Stimulated activated CD4-positive, alpha-beta T cell treated with anti-CD3 and anti-CD28 coated beads, Interleukin-2, amount 100 ng/mL, for 4 hours (primary cell): ENCODE measurements at places on chromosomes 3 and 15.

- no peak for DNase-seq
Observed at GRCh38 chr3:123745184-123745855, 138.8 kb downstream of the MYLK start.

DNA sequence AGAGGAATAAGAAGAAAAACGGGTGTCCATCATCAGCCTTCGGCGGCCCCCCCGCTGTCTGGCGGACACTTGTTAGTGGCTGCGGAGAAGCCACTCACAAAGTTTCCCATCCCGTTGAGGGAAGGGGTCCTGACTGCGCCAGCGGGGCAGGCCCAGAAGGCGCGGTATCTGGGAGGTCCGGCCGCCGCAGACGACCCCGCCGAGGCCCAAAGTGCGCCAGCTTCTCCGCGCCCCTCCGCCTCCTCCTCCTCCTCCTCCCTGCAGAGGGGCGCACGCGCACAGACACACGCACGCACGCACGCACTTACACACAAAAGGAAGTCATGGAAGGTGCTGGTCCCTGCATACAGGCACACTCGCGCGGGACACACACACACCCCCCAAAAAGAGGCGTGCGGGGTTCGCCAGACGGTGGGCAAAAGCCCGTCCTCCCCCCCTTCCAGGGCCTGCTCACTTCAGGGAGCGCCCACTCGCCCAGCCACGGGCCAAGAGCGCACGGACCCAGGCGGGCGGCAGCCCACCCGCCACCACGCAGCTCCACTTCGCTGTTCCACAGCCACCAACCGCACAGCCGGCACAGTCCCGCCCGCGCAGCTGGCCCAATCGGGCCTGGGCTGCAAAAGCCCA, 18.0 kb downstream of the ZNF148 start:
- DNase-seq = peak; percentile 48

DNA sequence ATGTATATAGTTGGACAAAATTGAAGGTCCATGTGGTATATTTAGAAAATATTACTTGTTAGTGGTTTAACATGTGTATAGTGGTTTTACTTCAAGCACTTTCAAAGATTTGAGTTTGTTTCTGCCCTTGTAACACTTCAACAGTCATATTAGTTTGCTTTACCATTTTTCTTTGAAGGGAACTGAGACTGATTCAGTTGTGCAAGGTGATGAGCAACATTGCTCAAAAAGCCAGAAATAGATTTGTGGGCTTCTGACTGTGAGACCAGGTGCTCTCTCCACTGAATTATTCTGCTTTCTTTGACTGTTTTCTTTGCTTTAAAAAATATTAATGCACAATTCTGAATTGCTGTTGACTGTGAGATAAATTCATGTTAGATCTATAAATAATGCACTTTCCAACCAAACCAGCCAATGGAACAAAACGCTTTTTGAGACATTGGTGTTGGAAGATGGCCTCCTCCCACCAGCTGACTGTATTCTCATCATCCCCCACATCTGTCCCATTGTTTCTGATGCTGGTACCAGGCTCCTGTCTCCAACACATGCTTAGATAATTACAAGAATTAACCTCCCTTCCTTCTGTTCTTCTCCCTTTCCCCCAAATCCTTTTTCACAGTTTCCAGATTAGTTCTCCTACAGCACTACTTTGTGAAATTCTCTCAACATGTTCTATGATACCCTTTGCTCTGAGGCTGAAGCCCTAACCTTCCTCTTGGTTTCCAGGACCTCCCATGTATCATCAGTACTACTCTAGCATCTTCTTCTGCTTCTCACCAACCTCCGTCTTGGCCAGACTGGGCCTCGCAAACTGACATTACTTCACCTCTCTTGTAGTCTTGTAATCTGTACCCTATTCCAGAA, 27.9 kb downstream of the PLCL2 start:
- DNase-seq = no peak

DNA sequence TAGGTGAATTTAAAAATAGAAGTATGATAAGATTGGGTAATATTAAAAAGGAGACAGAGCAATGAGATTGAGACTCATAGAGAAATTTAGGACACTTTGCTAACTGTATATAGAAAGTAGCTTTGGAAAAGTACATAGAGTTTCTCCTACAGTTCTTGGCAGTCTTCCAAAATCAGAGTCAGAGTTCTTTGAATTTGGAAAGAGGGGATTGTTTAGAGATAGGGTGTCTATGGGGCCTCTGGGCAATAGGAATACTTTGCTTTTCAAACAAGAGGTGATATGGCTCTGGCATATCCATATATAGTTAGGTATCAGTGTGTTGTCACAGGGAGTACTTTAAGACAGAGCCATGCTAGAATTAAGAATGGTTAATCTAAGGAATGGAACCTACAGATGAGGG, 477.1 kb upstream of the KCNMB2 start:
- DNase-seq = no peak

GRCh38 chr15:35505809-35506208, 40.2 kb downstream of the DPH6 start:
- no peak for DNase-seq

DNA sequence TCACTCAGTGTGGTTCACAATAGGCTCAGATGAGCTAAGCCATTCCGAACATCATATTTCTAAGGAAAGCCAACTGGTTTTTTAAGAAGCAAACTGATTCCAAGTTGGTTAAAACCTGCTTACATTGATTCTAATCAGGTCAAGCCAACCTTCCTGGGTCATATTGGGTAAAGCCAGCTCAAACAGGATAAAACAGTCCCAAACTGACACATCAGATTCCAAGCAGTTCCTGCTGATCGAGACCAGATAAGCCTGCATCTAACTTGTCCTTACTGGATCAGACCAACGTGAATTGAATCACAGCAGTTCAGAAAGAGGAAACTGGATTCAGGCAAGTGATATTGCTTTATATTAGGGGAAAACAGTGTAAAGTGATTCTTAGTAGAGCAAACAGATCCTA, 18.6 kb upstream of the THSD4 start:
- no peak for DNase-seq

GRCh38 chr15:48384616-48385015, 53.4 kb downstream of the DUT start:
- no peak for DNase-seq

GRCh38 chr3:47855461-47856383, 52.8 kb downstream of the DHX30 start:
- DNase-seq = no peak
